Fibroblast of the aortic adventitia (primary cell): ENCODE measurements at places on chromosomes 1 and 21. TPM values are rescaled to one million over a fixed set of nuclear protein-coding genes. Genes with fewer than 3 reads are reported as not detected.

GRCh38 chr21:31727181-31727580 is 4.7 kb downstream of the SCAF4 start:
- no peak for DNase-seq

DNA sequence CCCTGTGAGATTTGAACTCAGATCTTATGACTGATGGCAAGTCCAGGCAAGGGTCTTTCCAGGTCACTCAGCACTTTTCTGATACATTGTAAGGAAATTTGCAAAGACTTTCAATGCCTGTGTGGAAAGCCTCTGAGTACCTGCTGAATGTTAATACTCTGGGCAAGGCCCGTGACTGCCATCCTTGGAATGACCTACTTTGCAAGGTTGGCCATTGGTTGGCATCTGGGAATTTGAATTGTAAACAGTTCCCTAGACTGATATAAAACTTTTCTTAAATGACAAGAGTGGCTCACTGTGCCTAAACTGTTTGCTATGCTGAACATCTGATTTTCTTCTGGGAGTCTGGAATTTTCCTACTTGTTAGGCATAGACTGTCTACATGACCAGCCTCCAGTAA is 57.1 kb downstream of the CD2 start:
- no peak for DNase-seq

GRCh38 chr1:65626003-65626402 is 166.7 kb upstream of the PDE4B start:
- DNase-seq = no peak

The SERINC2 gene
- 5.4 TPM in 1 of 2 replicates, not detected in the other for total RNA-seq

The TMPRSS15 gene
- 0.18 TPM in 1 of 2 replicates, not detected in the other for total RNA-seq
